ENCODE measurements at places on chromosomes 3 and 15. TPM values are rescaled to one million over a fixed set of nuclear protein-coding genes. Genes with fewer than 3 reads are reported as not detected.

MINAR1 gene
- total RNA-seq, result 0.62 TPM

TBCCD1 gene
- total RNA-seq, result 14.5 TPM

ALPK3 gene
- total RNA-seq, result 1.0 TPM

SPRED1 gene
- total RNA-seq, result 29.6 TPM

RTP3 gene
- not detected for total RNA-seq

EPHA3 gene
- total RNA-seq, result 0.05 TPM

PARP14 gene
- total RNA-seq, result 46.0 TPM

PRKAR2A gene
- total RNA-seq, result 85.4 TPM
